Activated T-helper 2 cell treated with anti-CD3 and anti-CD28 coated beads, Interferon-gamma antibody, Interleukin-2, Interleukin-4, amounts not matched to agents 10 μg/mL and 5 μg/mL and 100 μg/mL, durations not matched to agents 14 hours and 24 hours and 36 hours (primary cell): ENCODE measurements at places on chromosomes 3 and 15. TPM values are rescaled to one million over a fixed set of nuclear protein-coding genes. Genes with fewer than 3 reads are reported as not detected.
A peak's percentile ranks its signal among the peaks of the same experiment; 100 is the strongest.

GRCh38 chr3:141192345-141192744 is 39.3 kb upstream of the PXYLP1 start:
- peaks cover 10% of the 10 kb centered on the region for H3K4me1 ChIP-seq
- H3K36me3 ChIP-seq = no peaks in the 10 kb centered on the region
- peak; percentile 89 for DNase-seq
- H3K4me3 ChIP-seq = no peak overlapping the region
- H3K27ac ChIP-seq = no peak overlapping the region

GRCh38 chr3:38387862-38388261 is 41.3 kb downstream of the XYLB start:
- H3K27ac ChIP-seq = no peak overlapping the region
- H3K36me3 ChIP-seq = peaks cover 29% of the 10 kb centered on the region
- H3K4me3 ChIP-seq = no peak overlapping the region
- H3K27me3 ChIP-seq = no peaks in the 10 kb centered on the region
- H3K4me1 ChIP-seq = no peaks in the 10 kb centered on the region

GRCh38 chr3:132119531-132119930 is 84.7 kb upstream of the CPNE4 start:
- no peak overlapping the region for H3K27ac ChIP-seq
- H3K4me3 ChIP-seq = no peak overlapping the region
- no peaks in the 10 kb centered on the region for H3K36me3 ChIP-seq
- no peaks in the 10 kb centered on the region for H3K4me1 ChIP-seq
- no peak for DNase-seq

GRCh38 chr3:188507244-188507720 is 353.3 kb downstream of the LPP start:
- no peak overlapping the region for H3K4me3 ChIP-seq
- DNase-seq = no peak
- H3K36me3 ChIP-seq = peaks cover 28% of the 10 kb centered on the region
- H3K27ac ChIP-seq = no peak overlapping the region

DNA sequence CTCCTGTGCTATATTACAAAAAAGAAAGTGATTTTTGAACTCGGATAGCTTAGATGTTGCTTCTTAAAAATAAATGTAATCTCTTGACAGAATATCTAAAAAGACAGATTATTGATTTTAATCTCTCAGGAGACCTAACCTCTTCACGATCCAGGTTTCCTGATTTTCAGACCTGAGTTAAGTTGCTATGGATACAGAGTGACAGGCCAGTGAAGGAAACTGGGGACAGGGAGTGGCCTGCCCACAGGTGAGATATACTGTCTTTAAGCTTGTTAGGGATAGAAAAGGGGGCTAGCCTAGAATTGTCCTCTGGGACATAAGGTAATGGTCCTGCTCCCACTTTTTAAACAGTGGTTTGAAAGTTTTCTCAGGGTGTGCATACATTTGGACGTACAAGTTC is 73.2 kb downstream of the CCNL1 start:
- H3K4me3 ChIP-seq = no peak overlapping the region
- H3K36me3 ChIP-seq = no peaks in the 10 kb centered on the region
- H3K27ac ChIP-seq = no peak overlapping the region
- peaks cover 70% of the 10 kb centered on the region for H3K4me1 ChIP-seq
- H3K27me3 ChIP-seq = no peaks in the 10 kb centered on the region

- H3K27me3 ChIP-seq = no peaks in the 10 kb centered on the region
- peaks cover 63% of the 10 kb centered on the region for H3K4me1 ChIP-seq
- peak overlapping the region; percentile 33 for H3K4me3 ChIP-seq
- DNase-seq = peak; percentile 37
- peaks cover 14% of the 10 kb centered on the region for H3K36me3 ChIP-seq
These were observed 531.9 kb downstream of the AGBL1 start for GRCh38 chr15:86611417-86612040.

- H3K36me3 ChIP-seq = no peaks in the 10 kb centered on the region
- H3K4me3 ChIP-seq = no peak overlapping the region
- no peak for DNase-seq
- peaks cover 3% of the 10 kb centered on the region for H3K4me1 ChIP-seq
- peaks cover 2% of the 10 kb centered on the region for H3K27me3 ChIP-seq
These were observed 334.9 kb upstream of the TBC1D5 start for GRCh38 chr3:18077128-18077840.

GRCh38 chr15:49423021-49423420 is at the start of gene FGF7:
FGF7 (plus strand) TSS chr15:49423242; CDS start chr15:49424298, 1,056 bp downstream.
- no peaks in the 10 kb centered on the region for H3K36me3 ChIP-seq
- H3K4me1 ChIP-seq = peaks cover 4% of the 10 kb centered on the region
- DNase-seq = no peak
- peaks cover 20% of the 10 kb centered on the region for H3K27me3 ChIP-seq
- H3K4me3 ChIP-seq = no peak within 1 kb of the TSS

DNA sequence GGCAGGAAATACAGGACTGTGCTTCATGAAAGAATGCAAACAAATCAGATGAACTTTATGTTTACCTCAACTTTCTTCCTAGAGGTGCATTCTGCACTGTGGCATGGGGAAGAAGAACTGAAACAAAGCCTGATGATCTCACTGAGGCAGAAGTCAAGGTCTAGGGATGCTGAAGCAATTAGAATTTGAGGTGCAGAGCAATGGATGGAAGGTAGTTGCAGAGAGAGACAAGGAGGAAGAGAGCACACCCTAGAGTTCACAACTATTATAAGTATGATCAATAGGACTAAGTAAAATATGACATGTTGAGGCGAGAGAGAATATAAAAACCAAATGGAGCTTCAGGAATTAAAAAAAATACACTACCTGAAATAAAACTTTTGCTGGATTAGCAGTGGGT is 420.1 kb downstream of the EDEM1 start:
- no peak overlapping the region for H3K27ac ChIP-seq
- no peak overlapping the region for H3K4me3 ChIP-seq
- no peaks in the 10 kb centered on the region for H3K27me3 ChIP-seq
- no peaks in the 10 kb centered on the region for H3K36me3 ChIP-seq
- no peaks in the 10 kb centered on the region for H3K4me1 ChIP-seq

GRCh38 chr3:68228856-68229255 is 574.4 kb upstream of the SUCLG2 start:
- no peaks in the 10 kb centered on the region for H3K36me3 ChIP-seq
- no peak overlapping the region for H3K27ac ChIP-seq
- DNase-seq = no peak
- no peaks in the 10 kb centered on the region for H3K27me3 ChIP-seq
- no peaks in the 10 kb centered on the region for H3K4me1 ChIP-seq
- H3K4me3 ChIP-seq = no peak overlapping the region

GRCh38 chr3:187264021-187264420 is 27.5 kb downstream of the MASP1 start:
- H3K4me3 ChIP-seq = no peak overlapping the region
- peaks cover 40% of the 10 kb centered on the region for H3K27me3 ChIP-seq
- no peaks in the 10 kb centered on the region for H3K36me3 ChIP-seq
- H3K4me1 ChIP-seq = no peaks in the 10 kb centered on the region

DNA sequence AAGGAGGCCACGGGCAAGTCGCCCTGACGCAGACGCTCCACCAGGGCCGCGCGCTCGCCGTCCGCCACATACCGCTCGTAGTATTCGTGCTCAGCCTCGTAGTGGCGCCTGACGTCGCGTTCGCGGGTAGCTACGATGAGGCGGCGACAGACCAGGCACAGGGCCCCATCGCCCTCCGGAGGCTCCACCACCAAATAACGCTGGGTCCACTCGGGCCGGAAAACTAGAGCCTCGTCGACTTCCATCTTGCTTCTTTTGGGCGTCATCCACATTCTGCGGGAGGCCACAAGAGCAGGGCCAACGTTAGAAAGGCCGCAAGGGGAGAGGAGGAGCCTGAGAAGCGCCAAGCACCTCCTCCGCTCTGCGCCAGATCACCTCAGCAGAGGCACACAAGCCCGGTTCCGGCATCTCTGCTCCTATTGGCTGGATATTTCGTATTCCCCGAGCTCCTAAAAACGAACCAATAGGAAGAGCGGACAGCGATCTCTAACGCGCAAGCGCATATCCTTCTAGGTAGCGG is at the start of gene EPM2AIP1:
EPM2AIP1 (minus strand) TSS at position 326 of the 520 bp plus-strand sequence; CDS start at position 272, 54 bp downstream.
- DNase-seq = peak; percentile 100
- H3K4me1 ChIP-seq = peaks cover 41% of the 10 kb centered on the region
- H3K27ac ChIP-seq = no peak within 1 kb of the TSS
- no peaks in the 10 kb centered on the region for H3K27me3 ChIP-seq
- peaks cover 43% of the 10 kb centered on the region for H3K36me3 ChIP-seq
- H3K4me3 ChIP-seq = no peak within 1 kb of the TSS

GRCh38 chr15:49137861-49138260 is 17.5 kb downstream of the COPS2 start:
- H3K36me3 ChIP-seq = peaks cover 86% of the 10 kb centered on the region
- no peak overlapping the region for H3K4me3 ChIP-seq
- peaks cover 31% of the 10 kb centered on the region for H3K4me1 ChIP-seq
- no peak overlapping the region for H3K27ac ChIP-seq
- no peaks in the 10 kb centered on the region for H3K27me3 ChIP-seq

GRCh38 chr3:46681856-46682540 is 11.5 kb downstream of the ALS2CL start:
- H3K4me1 ChIP-seq = no peaks in the 10 kb centered on the region
- DNase-seq = no peak
- H3K27ac ChIP-seq = no peak overlapping the region
- H3K4me3 ChIP-seq = no peak overlapping the region

DNA sequence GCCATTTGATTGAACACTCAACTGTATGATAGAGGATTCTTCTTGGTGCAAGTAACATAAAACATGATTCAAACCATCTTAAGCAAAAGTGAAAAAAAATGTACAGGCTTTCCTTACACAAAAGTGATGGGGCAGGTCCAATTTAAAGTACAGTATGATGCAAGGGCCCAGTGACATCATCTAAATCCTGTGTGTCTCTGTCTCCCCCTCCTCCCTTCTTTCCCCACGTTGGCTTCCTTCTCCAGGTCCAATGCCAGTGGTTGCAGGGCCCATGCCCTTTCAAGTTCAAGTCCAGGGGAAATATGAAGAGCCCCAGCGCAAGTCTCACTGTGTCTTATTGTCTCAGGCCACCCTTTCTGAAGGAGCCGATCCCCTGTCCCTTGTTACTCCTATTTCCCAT is 332.3 kb downstream of the SHQ1 start:
- no peak for DNase-seq
- H3K36me3 ChIP-seq = no peaks in the 10 kb centered on the region
- peaks cover 17% of the 10 kb centered on the region for H3K4me1 ChIP-seq
- no peaks in the 10 kb centered on the region for H3K27me3 ChIP-seq
- no peak overlapping the region for H3K4me3 ChIP-seq

DNA sequence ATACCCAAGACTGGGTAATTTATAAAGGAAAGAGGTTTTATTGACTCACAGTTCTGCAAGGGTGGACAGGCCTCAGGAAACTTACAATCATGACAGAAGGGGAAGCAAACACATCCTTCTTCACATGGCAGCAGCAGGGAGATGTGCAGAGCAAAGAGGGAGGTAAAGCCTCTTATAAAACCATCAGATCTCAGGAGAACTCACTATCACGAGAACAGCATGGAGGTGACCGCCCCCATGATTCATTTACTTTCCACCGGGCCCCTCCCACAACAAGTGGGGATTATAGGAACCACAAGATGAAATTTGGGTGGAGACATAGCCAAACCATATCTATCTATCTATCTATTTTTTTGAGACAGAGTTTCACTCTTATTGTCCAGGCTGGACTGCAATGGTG is 5.4 kb downstream of the GDPGP1 start:
- peaks cover 28% of the 10 kb centered on the region for H3K36me3 ChIP-seq
- DNase-seq = no peak
- H3K27me3 ChIP-seq = no peaks in the 10 kb centered on the region
- H3K4me3 ChIP-seq = no peak overlapping the region

DNA sequence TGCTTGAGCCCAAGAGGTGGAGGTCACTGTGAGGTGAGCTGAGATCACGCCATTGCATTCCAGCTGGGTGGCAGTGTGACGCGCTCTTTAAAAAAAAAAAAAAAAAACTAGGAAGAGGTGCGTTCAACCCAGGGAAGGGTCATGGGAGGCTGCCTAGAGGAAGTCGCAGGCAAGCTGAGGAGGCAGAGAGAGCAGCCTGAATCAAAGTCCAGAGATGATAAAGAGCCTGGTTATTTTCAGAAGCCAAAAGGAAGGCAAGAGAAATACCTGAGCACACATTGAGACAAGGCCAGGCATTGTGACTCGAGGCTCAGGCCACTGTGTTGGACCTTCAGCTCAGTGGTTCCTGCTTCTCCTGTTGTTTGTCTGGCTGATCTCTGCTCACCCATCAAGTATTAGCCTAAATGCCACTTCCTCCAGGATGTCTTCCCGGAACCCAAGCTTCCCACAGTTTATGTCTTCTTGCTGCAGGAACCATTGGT is 16.1 kb upstream of the GCNT3 start:
- H3K36me3 ChIP-seq = no peaks in the 10 kb centered on the region
- H3K4me3 ChIP-seq = no peak overlapping the region
- no peak overlapping the region for H3K27ac ChIP-seq
- H3K27me3 ChIP-seq = peaks cover 25% of the 10 kb centered on the region
- DNase-seq = no peak

- peaks cover 57% of the 10 kb centered on the region for H3K27me3 ChIP-seq
- no peak overlapping the region for H3K27ac ChIP-seq
- DNase-seq = no peak
- peaks cover 13% of the 10 kb centered on the region for H3K4me1 ChIP-seq
- H3K4me3 ChIP-seq = no peak overlapping the region
These were observed 520.0 kb downstream of the MECOM start for GRCh38 chr3:169143506-169143905.

DNA sequence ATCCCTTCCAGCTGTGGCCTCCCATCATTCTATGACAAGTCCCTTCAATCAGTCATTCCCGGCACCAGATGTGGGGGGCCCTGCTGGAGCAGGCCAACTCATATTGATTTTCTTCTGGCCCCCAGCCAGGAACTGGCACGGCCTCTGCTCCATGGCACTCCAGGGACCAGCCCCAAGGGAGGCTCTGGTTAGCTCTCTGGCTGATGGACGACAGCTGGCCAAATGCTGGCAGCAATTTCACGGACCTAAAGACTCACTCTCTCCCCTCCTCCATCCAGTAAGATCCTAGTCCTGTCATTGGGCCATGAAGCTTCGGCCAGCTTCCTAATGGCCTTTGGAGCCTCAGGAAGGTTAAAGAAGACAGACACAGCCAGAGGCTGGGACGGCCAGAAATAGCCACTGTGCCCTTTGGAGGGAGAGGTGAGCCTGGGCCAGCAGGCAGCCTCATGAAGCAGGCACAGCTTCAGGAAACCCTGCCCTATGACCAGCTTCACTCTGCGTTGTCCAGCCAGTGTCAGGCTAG is 131.0 kb downstream of the MEX3B start:
- H3K4me3 ChIP-seq = no peak overlapping the region
- H3K27me3 ChIP-seq = no peaks in the 10 kb centered on the region
- no peak overlapping the region for H3K27ac ChIP-seq
- H3K4me1 ChIP-seq = no peaks in the 10 kb centered on the region
- no peak for DNase-seq

- peaks cover 18% of the 10 kb centered on the region for H3K27me3 ChIP-seq
- H3K4me1 ChIP-seq = no peaks in the 10 kb centered on the region
- H3K36me3 ChIP-seq = no peaks in the 10 kb centered on the region
- no peak for DNase-seq
These were observed 19.0 kb downstream of the THBS1 start for GRCh38 chr15:39599871-39600270.

IL20RB gene
- 1.3 TPM in 2 replicates for total RNA-seq

ATP13A4 gene
- total RNA-seq = 0.74 and 2.3 TPM in 2 replicates

GOLGA8J gene
- not detected in 2 replicates for total RNA-seq

CACNA2D3 gene
- not detected in 2 replicates for total RNA-seq

SLC2A2 gene
- total RNA-seq = not detected in 2 replicates

PARP15 gene
- total RNA-seq = 14.4 and 16.1 TPM in 2 replicates
